ENCODE measurements at places on chromosomes 5 and 9.

DNA sequence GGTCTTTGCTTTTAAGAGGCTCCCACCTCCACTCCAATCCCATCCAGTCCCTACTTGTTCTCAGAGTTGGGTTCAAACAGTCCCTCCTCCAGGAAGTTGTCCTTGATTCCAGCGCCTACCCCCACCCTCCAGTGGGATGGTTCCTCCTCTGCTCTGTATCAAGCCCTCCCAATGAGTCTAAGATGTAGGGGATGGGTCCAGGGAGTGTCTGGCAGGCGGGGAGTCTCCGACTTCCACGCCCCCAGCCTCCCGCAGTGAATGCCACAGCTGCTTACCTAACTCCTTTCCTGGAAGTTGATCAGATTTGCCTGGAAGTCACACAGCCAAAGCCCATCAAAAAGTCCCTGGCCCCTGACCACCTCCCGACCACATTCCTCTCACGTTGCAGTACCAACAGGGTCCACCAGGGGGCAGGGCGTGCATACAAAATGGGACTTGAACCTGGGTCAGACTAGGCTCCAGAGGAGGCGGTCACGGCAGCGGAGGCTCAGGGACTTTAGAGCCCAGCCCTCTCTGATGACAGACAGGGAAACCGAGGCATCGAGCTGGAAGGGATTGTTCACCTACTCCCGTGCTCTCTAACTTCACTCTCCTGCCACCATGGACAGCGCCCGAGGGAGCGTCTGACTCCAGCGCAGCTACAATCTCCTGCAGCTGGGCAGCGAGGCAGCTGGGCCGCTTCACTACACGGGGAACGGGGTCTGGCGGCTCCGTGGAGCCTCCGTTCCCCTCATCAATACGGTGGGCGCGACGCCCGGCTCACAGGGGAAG is 25.0 kb upstream of the TDRD7 start:
- DNase-seq = peak; percentile 64

GRCh38 chr5:136164226-136164625 is 28.7 kb downstream of the SMIM32 start:
- DNase-seq = no peak

DNA sequence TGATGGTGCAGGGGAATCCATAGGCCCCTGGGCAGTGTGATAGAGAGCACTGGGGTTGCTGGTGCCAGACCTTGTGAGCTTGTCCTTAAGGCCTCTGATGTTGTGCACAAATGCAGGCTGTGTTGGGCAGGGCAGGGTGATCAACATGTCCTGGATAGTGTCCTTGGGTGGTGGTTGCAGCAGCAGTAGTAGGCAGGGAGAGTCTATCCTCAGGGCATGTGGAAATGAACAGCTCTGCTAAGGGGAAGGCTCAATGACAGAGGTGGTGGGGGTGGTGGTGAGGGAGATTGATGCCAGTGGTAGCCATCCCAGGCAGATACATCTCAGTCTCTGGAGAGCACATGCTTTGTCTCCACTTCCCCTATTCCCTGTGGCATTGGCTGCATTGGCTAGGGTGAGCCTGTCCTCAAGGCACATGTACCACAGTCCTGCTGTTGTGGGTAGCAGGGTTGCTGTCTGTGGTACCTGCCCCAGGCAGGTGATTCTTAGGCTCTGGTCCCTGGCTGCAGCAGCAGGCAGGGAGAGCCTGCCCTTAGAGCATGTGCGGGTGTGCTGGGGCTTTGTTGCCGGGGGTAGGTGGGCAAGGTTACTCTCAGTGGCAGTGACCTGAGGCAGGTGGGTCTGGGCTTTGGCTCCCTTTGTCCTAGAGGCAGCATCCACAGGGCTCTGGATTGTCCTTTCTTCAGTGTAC is 111.1 kb downstream of the WDR70 start:
- DNase-seq = no peak

DNA sequence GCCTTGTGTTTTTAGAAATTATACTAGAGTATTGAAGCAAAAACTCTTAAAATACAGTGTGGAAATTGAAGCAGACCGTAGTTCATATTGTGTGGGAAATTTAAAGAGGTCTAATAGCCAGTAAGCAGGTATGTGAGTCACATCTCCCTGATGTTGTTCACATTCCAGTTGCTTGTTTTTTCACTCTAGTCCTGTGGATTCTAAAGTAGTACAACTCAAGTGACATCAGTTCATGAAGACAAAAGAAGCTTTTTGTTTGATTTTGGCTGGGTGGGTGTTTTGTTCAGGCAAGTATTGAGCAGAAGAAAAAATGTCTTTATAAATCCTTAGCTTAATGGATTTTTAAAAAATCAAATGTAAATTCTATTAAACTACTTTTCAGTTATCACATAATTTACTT is 216.2 kb downstream of the MAN2A1 start:
- no peak for DNase-seq

DNA sequence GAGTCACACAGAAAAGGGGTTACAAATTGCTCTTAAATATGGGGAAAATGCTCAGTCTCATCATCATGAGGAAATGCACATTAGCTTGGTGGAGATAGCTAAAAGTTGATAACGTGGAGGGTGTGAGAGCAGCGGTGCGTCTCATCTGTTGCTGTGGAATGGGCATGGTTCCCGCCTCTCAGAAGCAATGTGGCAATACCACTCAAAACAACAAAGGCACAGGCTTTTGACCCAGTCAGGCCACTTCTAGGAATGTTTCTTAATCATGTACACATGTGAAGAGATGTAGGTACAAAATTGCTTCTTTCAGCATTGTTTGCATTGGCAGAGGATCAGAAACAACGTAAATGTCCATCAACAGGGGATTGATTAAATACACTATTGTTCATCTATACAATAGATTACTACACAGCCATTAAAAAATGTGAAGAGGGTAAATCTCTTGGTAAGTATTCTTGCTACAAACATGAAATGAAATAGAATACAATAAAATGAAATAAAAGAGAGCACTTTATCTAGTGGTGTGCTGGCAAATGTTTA is 212.6 kb upstream of the MSX2 start:
- DNase-seq = no peak

DNA sequence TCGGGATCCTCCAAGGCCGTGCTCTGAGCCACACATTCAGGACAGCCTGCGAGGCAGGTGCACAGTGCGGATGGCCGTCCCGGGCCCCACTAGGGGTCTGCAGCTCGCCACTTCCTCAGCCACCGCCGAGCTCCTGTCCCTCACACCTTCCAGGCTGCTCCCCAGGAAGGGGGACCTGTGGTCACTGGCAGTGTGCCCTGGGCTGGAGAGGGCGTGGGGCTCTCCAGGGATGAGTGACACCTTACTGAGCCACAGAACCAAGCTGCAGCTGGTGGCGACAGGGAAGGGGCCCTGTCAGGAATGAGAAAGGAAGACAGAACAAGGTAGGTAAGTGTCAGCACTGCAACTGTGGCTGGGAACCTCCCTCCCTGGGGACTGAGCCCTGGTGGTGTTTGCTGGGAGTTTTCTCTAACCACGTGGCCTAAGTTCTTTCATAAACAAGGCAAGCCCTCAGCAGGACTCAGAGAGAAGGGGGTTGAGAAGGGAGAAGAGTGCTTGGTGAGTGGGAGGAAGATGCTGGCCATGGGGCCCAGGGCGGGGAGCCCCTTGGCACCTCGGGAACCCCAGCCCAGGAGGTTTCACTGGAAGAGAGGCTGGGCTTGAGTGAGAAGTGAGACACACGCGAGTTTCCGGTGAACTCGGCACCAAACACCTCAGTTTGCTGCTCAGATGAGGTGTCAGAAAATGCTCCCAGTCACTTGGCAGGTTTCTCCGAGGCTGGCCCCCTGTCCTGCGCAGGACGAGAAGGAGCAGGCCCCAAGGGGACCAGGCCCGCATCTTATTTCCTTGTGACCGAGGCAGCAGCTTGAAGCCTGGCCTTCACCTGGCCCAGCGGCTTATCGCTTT is 5.2 kb downstream of the IL13 start:
- DNase-seq = peak; percentile 60

DNA sequence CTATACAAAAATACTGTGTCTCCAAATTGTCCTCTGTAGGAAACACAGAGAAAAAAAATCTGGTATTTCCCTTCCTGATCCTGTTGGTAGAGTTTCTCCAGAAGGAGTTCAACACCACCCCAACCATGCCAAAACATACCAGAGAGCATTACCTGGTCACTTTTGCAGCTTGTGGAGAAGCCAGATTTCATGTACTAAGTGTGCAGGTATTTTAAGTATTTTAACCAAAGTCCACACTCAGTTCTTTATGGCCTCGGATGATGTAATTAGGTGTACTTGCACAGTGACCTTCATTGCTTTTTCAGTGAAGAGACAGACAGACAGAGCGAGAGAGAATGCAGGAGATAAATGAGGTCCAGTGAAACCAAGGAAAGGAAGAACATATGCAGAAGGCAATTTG is 2046.8 kb upstream of the CDH9 start:
- no peak for DNase-seq

GRCh38 chr5:168471785-168472184 is 14.5 kb upstream of the RARS1 start:
- DNase-seq = no peak

- DNase-seq = no peak
Measured at GRCh38 chr5:100537946-100538345, 2.8 kb downstream of the FAM174A start.

- no peak for DNase-seq
Measured at GRCh38 chr9:111016016-111016415, 22.3 kb downstream of the LPAR1 start.

GRCh38 chr9:119088002-119088547 is 281.2 kb downstream of the BRINP1 start:
- no peak for DNase-seq

- DNase-seq = no peak
Measured at GRCh38 chr5:154543380-154543779, 65.4 kb upstream of the HAND1 start.

GRCh38 chr5:150322202-150322601 is 19.5 kb upstream of the ARSI start:
- DNase-seq = no peak

GRCh38 chr9:6739218-6739617 is 18.6 kb upstream of the KDM4C start:
- peak; percentile 46 for DNase-seq

DNA sequence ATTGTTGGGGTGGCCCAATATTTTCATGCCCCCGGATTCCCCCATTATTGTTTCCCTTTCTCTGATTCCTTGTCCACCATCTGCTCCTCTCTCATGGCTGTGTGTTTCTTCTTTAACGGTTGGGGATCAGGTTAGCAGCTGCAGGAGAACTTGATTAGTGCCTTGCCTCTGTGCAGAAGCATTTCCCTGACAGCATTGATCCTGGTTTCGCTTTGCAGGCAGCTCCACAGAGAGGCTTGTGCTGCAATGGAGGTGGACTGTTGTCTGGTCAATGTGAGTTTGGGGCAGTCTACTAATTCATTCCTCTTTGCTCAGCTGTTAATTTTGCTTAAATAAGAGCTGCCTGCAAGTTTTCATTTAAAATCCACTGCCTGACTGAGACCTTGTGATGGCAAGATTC is 32.5 kb upstream of the SSBP2 start:
- DNase-seq = no peak

GRCh38 chr9:33198165-33198564 is 31.0 kb upstream of the B4GALT1 start:
- no peak for DNase-seq

GRCh38 chr5:136374638-136375037 is 9.3 kb upstream of the TRPC7 start:
- no peak for DNase-seq

DNA sequence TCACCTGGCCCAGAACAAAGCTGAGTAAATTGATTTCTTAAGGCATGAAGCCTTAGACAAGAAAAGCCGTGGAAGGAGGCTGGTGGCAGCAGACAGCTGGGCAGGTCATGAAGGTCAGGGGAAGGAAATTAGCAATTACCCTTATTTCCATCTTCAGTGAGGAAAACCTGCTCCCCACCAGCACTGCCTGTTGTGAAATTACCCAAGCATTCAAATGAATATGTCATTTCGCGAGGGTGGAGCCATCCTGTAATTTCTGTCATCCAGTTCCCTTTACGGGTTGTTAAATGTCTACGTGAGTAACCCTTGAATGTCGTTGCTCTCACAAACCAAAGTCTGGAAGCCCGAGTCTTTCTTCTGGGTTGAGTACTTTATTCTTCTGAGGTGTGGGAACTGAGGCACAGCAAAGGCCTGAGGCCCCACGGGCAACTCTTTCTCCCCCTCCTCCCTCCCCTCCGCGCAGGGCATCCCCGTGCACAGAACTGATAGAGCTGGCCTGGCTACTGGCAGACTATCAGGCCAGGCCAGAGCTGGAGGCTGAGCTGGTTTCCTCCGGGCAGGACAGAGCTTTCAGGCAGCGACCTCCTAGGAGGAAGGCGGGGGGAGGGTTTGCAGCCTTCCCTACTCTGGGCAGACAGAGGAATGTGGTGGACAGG is 22.0 kb upstream of the AK3 start:
- DNase-seq = peak; percentile 92

DNA sequence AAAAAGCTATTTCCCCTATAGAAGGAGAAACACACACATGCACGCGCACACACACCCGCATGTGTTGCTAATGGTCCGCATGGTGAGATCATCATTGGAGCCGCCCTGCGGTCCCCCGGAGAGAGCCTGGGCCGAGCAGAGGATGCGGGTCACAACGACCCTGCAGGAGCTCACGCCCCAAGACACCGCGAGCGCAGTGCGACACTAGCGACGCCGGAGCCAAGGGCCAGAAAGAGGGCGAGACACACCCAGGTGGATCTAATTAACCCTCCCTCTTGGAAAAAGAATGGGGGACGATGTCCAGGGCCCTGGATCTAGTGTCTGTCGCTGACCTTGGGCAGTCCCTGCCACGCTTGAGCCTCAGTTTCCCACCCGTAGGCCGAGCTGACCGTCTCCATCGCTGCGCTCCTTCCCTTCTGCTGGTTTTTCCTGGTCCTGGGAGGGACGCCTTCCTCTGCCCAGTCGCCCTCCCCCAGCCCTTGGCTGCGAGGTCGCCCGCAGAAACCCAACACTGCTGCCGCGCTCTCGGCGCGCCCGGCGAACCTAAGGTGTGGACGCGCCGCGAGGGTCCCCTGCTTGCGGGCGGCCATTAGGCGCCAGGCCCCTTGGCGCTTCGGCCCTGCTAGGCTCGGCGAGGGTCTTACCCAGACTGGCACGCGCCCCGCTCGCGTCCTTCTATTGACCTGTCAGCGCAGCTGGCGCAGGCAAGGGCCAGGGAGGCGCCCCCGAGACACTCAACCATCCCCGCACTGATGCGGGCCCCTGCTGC is 47.5 kb upstream of the RNF20 start:
- DNase-seq = peak; percentile 74

DNA sequence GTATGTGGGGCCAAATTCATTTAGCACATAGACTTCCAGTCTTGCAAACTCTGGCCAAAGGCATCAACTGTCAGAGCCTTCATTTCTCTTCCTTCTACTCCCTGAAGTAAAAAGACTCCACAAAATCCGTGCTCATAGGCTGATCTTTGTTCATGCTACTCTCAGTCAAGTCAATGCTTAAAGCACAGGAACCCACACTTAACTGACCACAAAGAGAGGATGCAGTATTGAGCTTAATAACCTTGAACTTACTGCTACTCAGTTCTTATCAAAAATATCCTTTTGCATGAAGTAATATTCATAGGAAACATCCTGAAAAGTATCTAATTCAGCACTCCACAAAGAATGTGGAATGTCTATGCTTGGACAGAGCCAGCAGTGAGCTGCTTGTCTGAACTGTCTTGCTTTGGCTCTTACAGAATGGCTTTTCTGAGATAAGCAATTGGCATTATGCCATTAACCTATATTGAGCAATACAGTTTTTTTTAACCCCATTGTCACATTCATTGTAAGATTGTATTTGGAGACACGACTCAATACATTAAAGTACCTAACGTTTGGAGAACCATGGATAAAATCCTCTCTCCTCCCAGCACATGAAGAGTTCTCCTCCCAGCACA is 21.7 kb downstream of the LPAR1 start:
- DNase-seq = peak; percentile 52

Measured in hematopoietic multipotent progenitor cell treated with erythropoietin and hydrocortisone succinate and interleukin-3 and kit ligand, for 8 days (in vitro differentiated cells).